ENCODE measurements at places on chromosomes 3 and 15. TPM values are rescaled to one million over a fixed set of nuclear protein-coding genes. Genes with fewer than 3 reads are reported as not detected.
A peak's percentile ranks its signal among the peaks of the same experiment; 100 is the strongest.

- ATAC-seq: no peak
These were observed 77.9 kb upstream of the SPRED1 start for GRCh38 chr15:38174691-38175090.

Gene UROC1
- total RNA-seq: not detected

Gene AADACL2
- not detected for total RNA-seq

GRCh38 chr15:62866366-62866765, 176.2 kb upstream of the TPM1 start:
- no peak for ATAC-seq

GRCh38 chr15:92621972-92622533, 33.5 kb downstream of the FAM174B start:
- ATAC-seq: no peak

Gene TGM5
- total RNA-seq: 0.61 TPM

Gene RTP4
- total RNA-seq: 3.1 TPM

GRCh38 chr3:40477666-40478065, 744 bp downstream of the ZNF619 start:
- no peak for ATAC-seq

GRCh38 chr3:104447681-104448080, 919.0 kb upstream of the ALCAM start:
- no peak for ATAC-seq

DNA sequence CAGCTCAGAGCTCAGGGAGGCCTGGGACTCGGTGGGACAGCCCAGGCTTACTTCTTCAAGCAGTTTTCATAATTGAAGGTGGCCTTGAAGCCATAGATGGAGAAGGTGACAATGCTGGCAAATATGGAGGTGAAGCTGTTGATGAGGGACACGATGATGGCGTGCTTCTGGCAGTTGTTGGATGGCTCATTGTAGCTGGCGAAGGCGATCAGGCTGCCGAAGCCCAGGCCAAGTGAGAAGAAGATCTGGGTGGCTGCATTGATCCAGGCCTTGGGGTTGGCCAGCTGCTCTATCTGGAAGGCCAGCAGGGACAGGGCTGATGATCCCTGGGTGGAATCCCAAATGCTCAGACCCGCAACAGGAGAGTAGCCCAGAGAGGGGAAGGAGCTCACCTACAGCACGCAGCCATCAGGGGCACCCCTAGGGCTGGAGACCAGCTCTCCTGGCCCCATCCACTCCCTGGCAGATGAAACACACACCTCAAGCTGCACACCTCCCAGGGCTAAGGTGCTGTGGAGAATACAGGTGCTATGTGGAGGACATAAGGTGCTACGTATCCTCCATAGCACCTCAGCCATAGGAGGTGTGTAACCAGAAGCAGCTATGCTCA, 25.1 kb downstream of the SLC6A20 start:
- ATAC-seq: no peak

DNA sequence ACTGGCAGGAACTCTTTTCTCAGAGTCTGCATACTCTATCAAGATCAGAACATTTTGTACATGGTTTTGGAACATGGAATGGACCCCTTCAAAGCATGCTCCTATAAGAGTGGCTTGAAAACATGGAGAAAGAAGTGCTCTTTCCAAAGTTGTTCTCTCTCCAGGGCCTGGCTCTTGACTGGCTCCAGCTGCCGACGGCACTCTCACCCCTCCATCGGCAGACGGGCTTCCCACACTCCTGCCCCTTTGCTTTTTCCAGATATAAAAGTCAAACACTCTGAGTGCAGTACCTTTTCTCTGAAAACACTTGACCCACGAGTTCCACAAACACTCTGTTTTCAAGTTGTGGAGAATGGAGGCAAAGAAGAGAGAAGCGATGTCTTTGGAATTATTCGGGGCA, 72.5 kb upstream of the ONECUT1 start:
- ATAC-seq: no peak

- no peak for ATAC-seq
These were observed 85.1 kb downstream of the SUCLG2 start for GRCh38 chr3:67569324-67569723.

DNA sequence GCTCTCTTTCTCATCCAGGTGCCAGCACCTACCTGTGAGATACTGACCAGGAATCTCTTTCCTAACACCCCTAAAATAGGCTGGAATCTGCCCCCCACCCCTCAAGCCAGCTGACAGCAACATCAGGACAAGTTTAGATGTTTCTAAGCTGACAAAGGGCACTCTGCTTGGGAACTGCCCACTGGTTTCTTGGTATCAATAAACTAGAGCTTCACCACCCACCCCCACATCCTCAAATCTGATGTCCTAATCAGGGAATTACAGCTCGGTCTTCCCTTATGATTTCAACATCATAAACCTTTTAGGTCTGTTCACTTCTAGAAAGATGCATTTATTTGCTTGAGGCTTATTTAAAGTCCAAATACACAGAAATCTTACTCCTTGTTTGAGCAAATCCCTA, 34.7 kb downstream of the CEP19 start:
- ATAC-seq: peak; percentile 60

- ATAC-seq: peak; percentile 92
These were observed at the start of the genes EIF2A and SERP1 for GRCh38 chr3:150546226-150547044. EIF2A (plus strand) TSS chr3:150546787; CDS start chr3:150546803, 16 bp downstream. SERP1 (minus strand) TSS chr3:150546496; CDS start chr3:150546135, 361 bp downstream.

- no peak for ATAC-seq
These were observed 250.0 kb upstream of the SLCO3A1 start for GRCh38 chr15:91603384-91604080.

- no peak for ATAC-seq
These were observed 14.2 kb upstream of the NPTN start for GRCh38 chr15:73647259-73648013.

Gene STOML1
- total RNA-seq: 7.3 TPM

Measured in activated T-helper 17 cell treated with anti-CD3 and anti-CD28 coated beads, Interleukin-2, amount 50 U/mL, for 72 hours (primary cell).